GM23338 (cell line): ENCODE measurements at places on chromosomes 5 and 9. TPM values are rescaled to one million over a fixed set of nuclear protein-coding genes. Genes with fewer than 3 reads are reported as not detected.

Gene PCA3
- total RNA-seq: 0.28 TPM in 1 of 2 replicates, not detected in the other

Gene KIF4B
- total RNA-seq: 0.04 TPM in 1 of 2 replicates, not detected in the other

Gene BNC2
- 13.2 and 17.7 TPM in 2 replicates for total RNA-seq

Gene ZNF366
- not detected in 2 replicates for total RNA-seq

Gene NSD1
- total RNA-seq: 85.9 and 106 TPM in 2 replicates

Gene MLANA
- not detected in 2 replicates for total RNA-seq

Gene CTXN3
- total RNA-seq: not detected in 2 replicates

Gene HMCN2
- total RNA-seq: 2.6 and 4.7 TPM in 2 replicates

Gene SPATA31E1
- not detected in 2 replicates for total RNA-seq

Gene ZMYND19
- total RNA-seq: 50.3 and 58.5 TPM in 2 replicates

Gene RAB3C
- 11.7 and 15.0 TPM in 2 replicates for total RNA-seq

Gene TAF11L5
- not detected in 2 replicates for total RNA-seq

Gene WDR38
- total RNA-seq: not detected in 2 replicates

DNA sequence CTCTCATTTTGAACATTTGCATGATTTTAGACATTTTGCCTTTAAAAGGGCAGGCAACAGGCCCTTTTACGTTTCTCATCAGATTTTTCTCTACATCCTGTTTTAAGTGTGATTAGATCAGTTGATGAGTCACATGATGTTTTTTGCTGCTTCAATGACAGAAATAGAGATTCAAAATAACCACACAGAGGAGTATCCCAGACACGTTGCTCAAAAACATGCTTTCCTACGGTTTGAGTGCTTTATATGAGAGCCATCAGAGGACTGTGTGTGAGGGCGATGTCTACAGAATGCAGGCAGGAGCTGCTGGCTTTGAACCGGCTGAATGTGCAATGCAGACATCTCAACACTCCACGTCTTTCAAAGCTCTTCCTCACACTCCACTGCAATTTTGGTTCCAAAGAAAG lies 42.1 kb downstream of the OTULIN start:
- H3K4me3 ChIP-seq: no peak overlapping the region
- no peak for DNase-seq
- H3K27ac ChIP-seq: no peak overlapping the region
- no peaks in the 10 kb centered on the region for H3K36me3 ChIP-seq
- H3K27me3 ChIP-seq: no peaks in the 10 kb centered on the region

DNA sequence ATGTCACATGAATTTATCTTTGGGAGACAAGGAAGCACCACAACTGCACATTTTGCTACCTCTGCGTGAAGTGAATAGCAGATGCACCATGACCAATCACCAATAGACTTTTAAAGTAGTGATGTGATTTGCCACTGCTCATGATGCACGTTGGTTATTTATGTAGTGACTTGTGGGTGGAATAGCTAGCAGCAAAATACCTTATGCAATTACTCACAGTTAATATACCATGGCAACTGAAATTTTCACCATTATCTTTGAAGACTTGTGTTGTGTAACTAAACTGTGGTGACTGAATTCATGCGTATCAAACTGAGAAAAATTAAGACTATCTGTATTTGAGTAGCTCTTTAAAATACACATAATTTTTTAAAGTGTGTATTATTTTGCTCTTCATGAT lies 46.2 kb upstream of the TUSC1 start:
- no peak for DNase-seq
- H3K27ac ChIP-seq: no peak overlapping the region
- H3K4me1 ChIP-seq: no peaks in the 10 kb centered on the region
- no peaks in the 10 kb centered on the region for H3K27me3 ChIP-seq

GRCh38 chr5:139565411-139566305 lies 4.5 kb downstream of the UBE2D2 start:
- peaks cover 27% of the 10 kb centered on the region for H3K4me1 ChIP-seq
- no peak overlapping the region for H3K4me3 ChIP-seq
- H3K27ac ChIP-seq: peak overlapping the region; percentile 68; the same call in 1 of the 2 replicates
- no peaks in the 10 kb centered on the region; the same call in 1 of the 2 replicates for H3K36me3 ChIP-seq
- no peaks in the 10 kb centered on the region for H3K27me3 ChIP-seq

GRCh38 chr5:95892784-95893354 lies 68.8 kb downstream of the ELL2 start:
- H3K4me3 ChIP-seq: no peak overlapping the region
- H3K27ac ChIP-seq: no peak overlapping the region
- peak; percentile 70 for DNase-seq

GRCh38 chr5:178419651-178420050 lies 170.5 kb downstream of the COL23A1 start:
- peak overlapping the region; percentile 92 for H3K27ac ChIP-seq
- no peaks in the 10 kb centered on the region for H3K36me3 ChIP-seq
- H3K4me3 ChIP-seq: no peak overlapping the region
- no peak for DNase-seq
- peaks cover 29% of the 10 kb centered on the region for H3K4me1 ChIP-seq
- H3K27me3 ChIP-seq: no peaks in the 10 kb centered on the region

DNA sequence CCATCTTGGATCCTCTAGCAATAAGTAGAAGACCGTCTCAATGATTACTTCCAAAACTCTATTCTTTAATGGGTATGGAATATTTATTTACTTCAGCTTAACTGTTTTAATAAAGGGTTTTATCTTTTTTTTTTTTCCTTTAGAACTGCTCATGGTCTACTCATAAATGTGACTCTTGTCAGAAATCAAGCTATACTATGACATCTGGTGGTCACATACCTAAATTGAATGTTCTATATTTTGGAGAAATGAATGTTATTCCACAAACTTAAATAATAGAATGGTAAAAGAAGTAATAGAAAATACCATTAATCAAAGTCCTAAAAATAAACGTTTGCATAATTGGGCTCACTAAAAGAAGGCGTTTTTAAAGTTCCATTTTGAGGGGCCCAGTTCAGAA lies 131.2 kb upstream of the PLCXD3 start:
- H3K27me3 ChIP-seq: no peaks in the 10 kb centered on the region
- no peaks in the 10 kb centered on the region for H3K36me3 ChIP-seq
- H3K4me3 ChIP-seq: no peak overlapping the region
- no peak overlapping the region for H3K27ac ChIP-seq
- DNase-seq: peak; percentile 8

GRCh38 chr9:90131568-90131967 lies 511.1 kb downstream of the DIRAS2 start:
- H3K36me3 ChIP-seq: no peaks in the 10 kb centered on the region
- H3K27me3 ChIP-seq: no peaks in the 10 kb centered on the region
- H3K27ac ChIP-seq: no peak overlapping the region
- no peaks in the 10 kb centered on the region for H3K4me1 ChIP-seq
- H3K4me3 ChIP-seq: no peak overlapping the region
- DNase-seq: no peak

DNA sequence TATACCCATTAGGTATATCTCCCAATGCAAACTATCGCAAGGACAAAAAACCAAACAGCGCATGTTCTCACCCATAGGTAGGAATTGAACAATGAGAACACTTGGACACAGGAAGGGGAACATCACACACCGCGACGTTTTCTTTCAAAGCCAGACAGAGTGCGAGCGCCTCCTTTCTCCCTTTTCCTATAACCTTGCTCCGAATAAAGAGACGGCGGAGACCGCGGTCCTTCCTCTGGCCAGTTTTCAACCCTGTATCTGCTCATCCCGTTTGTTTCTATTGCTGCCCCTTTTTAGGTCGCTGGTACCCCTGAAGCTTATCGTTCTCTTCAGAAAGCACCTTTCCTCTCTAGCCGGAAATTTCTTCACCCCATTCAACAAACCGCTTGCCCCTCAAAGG lies 1.3 kb downstream of the LVRN start:
- peak; percentile 68 for DNase-seq
- peaks cover 74% of the 10 kb centered on the region for H3K27me3 ChIP-seq
- H3K4me3 ChIP-seq: peak overlapping the region; percentile 76
- H3K27ac ChIP-seq: no peak overlapping the region

- H3K4me3 ChIP-seq: no peak overlapping the region
- DNase-seq: no peak
- H3K27ac ChIP-seq: no peak overlapping the region
- H3K36me3 ChIP-seq: no peaks in the 10 kb centered on the region
- no peaks in the 10 kb centered on the region for H3K4me1 ChIP-seq
- H3K27me3 ChIP-seq: no peaks in the 10 kb centered on the region
Measured at GRCh38 chr9:129769669-129770068, 16.8 kb upstream of the PTGES start.

DNA sequence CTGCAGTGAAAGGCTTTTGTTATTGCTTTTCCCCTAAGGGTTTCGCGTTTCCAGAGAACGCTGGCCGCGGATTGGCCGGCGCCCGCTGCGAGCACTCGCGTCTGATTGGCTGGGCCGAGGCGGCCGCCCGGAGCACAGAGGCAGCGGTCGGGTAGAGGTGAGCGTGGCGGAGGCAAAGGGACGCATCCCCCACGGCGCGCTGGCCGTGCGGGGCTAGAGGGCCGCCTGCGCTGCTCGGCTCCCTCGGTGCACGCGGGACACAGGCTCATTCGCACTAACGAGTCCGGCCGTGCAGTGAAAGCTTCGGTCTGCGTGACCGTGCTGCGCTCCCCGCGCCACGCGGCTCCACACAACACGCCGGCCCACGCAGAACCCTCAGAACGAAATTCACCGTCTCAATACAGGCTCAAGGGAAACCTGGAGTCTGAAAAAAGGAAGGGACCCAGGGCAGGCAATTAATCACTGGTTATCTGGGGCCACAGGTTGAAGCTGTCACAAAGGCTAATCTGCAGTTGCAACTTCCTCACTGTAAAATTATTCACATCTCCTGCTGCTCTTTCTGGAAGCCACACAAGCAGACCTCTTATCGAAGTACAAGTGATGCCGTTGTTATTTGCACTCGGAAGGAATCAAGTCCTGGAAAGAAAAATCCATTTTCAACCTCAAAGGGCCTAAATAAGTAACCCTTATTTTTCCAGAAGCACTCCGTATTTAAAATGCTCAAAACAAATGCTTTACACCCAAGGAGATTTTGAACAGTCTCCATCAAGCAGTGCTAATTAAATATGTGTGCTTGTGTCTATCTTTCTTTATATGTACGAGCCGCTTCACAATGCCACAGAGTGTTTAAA lies 94.6 kb downstream of the ZNF608 start:
- peak overlapping the region; percentile 86; the same call in 1 of the 2 replicates for H3K27ac ChIP-seq
- DNase-seq: peak; percentile 87
- H3K27me3 ChIP-seq: no peaks in the 10 kb centered on the region
- H3K4me1 ChIP-seq: peaks cover 44% of the 10 kb centered on the region
- H3K36me3 ChIP-seq: 0 out of 2 replicates have a peak, but pooled peaks cover 3% of the 10 kb centered on the region

DNA sequence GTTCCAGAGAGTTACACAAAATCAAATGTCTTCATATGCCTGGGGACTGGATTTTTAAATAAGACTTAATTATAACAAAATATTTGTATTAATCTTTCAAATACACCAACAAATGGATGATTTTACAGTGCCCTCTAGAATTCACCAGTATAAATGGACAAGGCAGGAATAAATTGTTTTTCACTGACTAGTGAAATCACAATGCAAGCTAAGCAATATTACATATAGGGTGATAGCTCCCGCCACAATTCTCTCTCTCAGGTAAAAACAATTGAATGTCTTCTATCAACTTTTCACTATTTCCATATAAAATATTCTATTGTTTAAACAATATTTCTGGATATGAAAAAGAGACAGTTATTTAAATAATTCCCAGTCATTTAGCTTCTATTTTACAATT lies 8.0 kb upstream of the CCDC112 start:
- H3K27me3 ChIP-seq: no peaks in the 10 kb centered on the region
- no peaks in the 10 kb centered on the region for H3K4me1 ChIP-seq
- H3K4me3 ChIP-seq: no peak overlapping the region
- no peak overlapping the region for H3K27ac ChIP-seq
- no peaks in the 10 kb centered on the region for H3K36me3 ChIP-seq
- no peak for DNase-seq

- DNase-seq: no peak
- no peaks in the 10 kb centered on the region for H3K27me3 ChIP-seq
- H3K4me3 ChIP-seq: no peak overlapping the region
- H3K4me1 ChIP-seq: peaks cover 29% of the 10 kb centered on the region
Measured at GRCh38 chr9:81716409-81716808, 27.1 kb upstream of the TLE1 start.

- no peaks in the 10 kb centered on the region for H3K36me3 ChIP-seq
- H3K27ac ChIP-seq: no peak overlapping the region
- no peaks in the 10 kb centered on the region for H3K27me3 ChIP-seq
- no peak for DNase-seq
- no peak overlapping the region for H3K4me3 ChIP-seq
Measured at GRCh38 chr5:81234801-81235200, 1.7 kb downstream of the CKMT2 start.

- no peak overlapping the region for H3K27ac ChIP-seq
- H3K4me3 ChIP-seq: no peak overlapping the region
- H3K36me3 ChIP-seq: no peaks in the 10 kb centered on the region
- no peak for DNase-seq
- no peaks in the 10 kb centered on the region; the same call in 1 of the 2 replicates for H3K4me1 ChIP-seq
Measured at GRCh38 chr5:56647099-56647850, 168.1 kb upstream of the MAP3K1 start.

- peak overlapping the region; percentile 46; the same call in 1 of the 2 replicates for H3K27ac ChIP-seq
- no peaks in the 10 kb centered on the region for H3K36me3 ChIP-seq
- no peaks in the 10 kb centered on the region for H3K27me3 ChIP-seq
- peaks cover 56% of the 10 kb centered on the region for H3K4me1 ChIP-seq
- peak; percentile 33 for DNase-seq
Measured at GRCh38 chr5:125411071-125411743, 664.8 kb upstream of the ZNF608 start.

- no peak overlapping the region for H3K4me3 ChIP-seq
- H3K4me1 ChIP-seq: no peaks in the 10 kb centered on the region
- no peaks in the 10 kb centered on the region for H3K36me3 ChIP-seq
- no peak for DNase-seq
- H3K27me3 ChIP-seq: no peaks in the 10 kb centered on the region
- no peak overlapping the region for H3K27ac ChIP-seq
Measured at GRCh38 chr9:20989923-20990341, 41.5 kb downstream of the HACD4 start.

DNA sequence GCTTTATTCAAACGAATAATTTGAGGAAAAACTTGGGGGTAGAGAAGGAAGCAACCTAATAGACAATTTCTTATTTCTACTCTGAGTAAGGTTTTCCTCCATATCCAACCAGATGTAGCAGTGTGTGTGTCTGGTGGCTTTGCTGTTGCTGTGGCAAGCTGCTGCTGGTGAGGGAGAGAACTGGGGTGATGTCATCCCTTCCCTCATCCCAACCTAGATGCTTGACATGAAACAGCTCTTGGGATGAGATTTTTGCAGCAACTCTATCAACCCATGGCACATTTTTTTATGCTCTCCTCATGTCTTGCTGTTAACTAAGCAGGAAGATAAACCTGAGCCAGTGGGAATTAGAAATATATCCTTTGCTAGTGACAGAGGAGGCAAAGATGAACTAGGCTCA lies 135.8 kb downstream of the PCSK1 start:
- H3K27me3 ChIP-seq: no peaks in the 10 kb centered on the region
- DNase-seq: no peak
- no peaks in the 10 kb centered on the region; the same call in 1 of the 2 replicates for H3K4me1 ChIP-seq
- H3K4me3 ChIP-seq: no peak overlapping the region
- H3K36me3 ChIP-seq: peaks cover 7% of the 10 kb centered on the region

GRCh38 chr9:86238861-86239770 lies 20.3 kb downstream of the C9orf153 start:
- no peak for DNase-seq
- H3K4me1 ChIP-seq: no peaks in the 10 kb centered on the region
- H3K36me3 ChIP-seq: no peaks in the 10 kb centered on the region
- no peak overlapping the region for H3K27ac ChIP-seq
- no peaks in the 10 kb centered on the region for H3K27me3 ChIP-seq
